ENCODE measurements at places on chromosomes 7 and 10.

DNA sequence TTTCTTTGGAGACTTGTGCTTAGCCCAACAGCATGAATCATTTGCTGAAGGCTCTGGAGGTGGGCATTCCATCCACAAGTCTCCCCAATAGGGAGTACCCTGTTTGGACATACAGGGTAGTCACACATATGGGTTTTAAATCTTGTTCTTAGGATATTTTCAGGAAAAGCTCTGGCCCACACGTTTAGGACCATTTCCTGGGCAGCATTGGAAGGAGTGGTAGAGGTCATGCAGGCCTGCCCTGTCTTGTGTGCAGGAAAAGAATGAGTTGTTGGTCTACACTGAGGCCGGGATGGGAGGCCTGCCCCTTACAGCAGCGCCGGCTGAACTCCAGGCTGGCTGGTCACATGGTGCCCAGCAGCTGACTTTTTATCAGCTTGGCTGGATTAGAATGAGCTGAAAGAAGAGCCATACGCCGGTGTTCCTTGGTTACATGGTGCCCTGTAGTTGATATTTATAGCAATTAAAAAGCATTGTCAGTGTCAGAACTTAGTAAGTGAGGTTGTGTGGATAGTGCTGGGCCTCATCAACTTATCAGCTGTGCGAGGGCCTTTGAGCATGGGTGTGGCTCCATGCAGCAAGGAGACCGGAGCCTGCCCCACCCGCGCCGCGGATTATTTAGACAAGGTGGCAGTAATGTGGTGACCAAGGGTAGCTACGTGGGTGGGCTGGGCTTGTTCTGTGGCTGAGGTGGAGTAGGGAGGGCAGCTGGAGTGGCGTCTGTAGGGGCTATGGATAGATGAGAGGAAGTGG is 28.6 kb downstream of the OGDH start:
- DNase-seq: no peak

- DNase-seq: no peak
Observed at GRCh38 chr10:15703151-15703880, 16.4 kb downstream of the ITGA8 start.

- DNase-seq: no peak
Observed at GRCh38 chr10:10662716-10663408, 354.8 kb upstream of the CELF2 start.

DNA sequence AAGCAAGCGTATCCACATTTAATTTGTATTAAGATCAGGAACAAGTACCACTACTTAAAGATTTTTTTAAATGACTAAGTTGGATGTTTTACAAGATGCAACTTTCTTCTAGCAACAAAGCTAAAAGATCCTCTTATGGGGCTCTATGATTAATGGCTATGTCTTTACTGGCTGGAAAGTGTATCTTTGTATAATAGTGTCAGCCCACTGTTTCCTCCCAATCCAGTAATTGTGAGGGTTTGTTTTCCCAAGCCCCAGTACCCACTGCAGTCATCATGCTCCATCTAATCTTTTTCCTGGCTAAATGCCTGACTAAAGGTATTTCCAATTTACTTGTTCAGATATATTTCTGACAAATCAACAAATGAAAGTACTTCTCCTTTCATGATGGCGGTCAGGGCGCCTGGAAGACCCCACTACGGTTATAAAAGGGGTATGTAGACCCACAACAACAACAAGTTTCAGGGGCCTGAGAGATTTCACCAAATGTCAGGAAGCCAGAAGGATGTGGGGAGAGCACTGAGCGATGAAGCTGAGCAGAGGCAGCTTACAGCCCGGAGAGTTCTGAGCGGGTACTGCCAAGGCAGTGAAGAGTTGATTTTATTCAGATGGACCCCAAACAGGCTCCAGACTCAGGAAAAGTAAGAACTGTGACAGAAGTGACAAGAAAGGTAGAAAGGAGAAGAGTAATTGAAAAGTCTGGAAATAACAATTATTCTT is 222.6 kb upstream of the KLF14 start:
- no peak for DNase-seq

DNA sequence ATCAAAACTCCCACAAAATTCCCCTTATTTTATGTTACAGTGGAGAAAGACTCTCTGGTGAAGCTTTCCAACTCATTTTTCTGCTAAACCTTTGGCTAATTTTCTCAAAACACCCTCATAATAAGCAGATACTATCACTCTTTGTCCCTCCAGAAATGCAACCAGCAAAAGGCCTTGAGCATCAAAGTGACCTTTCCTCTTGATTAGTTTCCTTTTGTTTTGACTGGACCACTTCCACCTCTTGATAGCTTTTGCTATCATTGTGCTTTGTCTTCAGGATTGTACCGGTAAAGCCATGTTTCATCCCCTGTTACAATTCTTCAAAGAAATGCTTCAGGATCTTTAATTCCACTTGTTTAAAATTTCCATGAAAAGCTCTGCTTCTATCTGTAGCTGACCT is 115.1 kb upstream of the SLC13A1 start:
- DNase-seq: no peak

DNA sequence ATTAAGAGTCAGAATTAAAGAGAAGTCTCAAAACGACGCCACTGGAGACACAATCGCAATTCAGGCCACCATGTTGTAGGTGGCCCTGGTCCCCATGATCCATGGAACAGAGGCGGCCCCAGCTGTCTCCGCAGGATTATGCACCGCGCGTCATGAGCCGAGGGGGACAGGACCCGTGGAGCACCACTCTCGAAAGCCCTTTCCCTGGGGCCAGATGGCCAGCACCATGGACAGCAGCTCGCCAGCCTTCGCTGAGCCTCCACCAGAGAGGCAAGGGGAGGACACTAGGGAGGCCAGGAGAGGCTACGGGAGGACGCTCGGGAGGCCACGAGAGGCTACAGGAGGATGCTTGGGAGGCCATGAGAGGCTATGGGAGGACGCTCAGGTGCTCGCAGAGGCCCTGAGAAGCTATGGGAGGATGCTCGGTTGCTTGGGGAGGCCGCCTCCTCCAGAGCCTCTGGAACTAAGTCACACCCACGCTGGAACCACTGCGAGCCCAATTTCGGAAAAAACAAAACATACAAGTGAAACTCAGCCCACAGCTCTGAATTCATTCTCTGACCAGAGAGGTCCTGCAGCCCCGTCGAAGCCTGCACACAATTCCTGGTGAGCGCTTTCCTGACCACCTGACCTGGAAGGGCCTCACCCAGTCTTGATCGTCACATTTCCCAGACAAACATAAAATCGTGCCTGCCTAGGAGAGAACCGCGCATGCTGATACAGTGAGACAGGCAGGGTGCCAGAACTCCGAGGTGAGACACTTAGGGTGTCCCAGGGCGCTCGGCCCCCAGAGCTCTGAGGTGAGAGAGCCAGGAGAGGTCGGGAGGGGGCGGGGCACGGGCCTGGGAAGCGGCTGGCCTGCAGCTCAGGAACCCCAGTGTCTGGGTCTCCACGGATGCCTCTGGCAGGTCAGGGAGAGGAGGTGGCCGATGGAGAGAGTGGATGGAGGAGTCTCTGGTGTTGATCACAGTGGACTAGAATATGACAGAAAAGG is 224.4 kb downstream of the PTPRN2 start:
- DNase-seq: no peak

DNA sequence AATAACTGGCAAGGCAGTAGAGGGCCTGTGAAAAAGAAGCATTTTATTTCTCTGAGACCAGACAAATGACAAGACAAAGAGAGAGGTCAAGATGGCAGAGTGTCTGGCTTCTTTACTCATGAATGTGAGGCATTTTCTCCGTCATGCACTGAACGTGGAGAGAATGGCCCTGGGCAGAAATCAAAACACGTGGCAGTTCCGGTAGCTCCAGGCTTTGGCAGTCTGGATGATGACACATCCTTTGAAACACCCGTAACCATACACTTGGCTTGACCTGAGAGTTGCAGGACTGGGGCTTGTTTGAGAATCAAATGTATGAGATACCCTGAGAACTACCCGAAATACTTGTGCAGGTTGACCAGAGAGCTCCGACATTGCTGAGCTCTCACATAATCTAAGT is 537.6 kb downstream of the ACTR3B start:
- DNase-seq: no peak

DNA sequence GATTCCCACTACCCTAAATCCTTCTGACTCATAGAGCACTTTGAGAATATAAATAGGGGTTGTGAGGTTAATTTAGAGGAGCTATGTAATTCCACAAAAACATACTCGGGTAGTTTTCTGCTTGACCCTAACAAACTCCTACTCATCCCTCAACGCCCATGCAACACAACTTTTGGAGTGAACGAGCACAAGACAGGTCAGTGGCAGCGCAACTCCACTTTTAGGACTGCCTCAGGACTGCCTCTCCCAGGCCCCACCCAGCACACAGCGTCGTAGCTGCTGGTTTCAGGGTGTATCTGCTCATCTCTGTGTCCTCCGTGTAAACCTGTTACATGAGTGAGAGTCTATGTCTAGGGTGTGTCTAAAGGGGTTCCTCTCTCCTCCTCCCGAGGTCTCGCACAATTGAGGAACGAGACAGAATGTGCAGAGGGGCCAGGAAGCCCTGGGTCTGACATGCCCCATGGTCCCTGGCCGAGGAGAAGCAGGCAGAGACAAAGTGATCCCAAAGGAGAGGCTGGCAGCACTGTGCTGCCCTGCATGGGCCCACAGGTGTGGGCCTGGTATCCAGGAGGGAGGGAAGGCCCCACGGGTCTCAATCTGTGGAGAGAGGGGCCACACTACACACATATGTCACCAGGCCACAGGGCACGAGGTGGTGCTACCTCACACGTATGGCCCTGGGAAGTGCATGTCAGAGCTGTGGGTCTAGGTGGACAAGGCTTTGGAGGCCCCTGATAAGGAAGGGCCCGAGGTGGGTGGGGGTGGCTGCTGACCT is 45.5 kb downstream of the CAMK2B start:
- DNase-seq: no peak

- DNase-seq: no peak
Observed at GRCh38 chr7:47574482-47575329, 7.2 kb downstream of the TNS3 start.

- no peak for DNase-seq
Observed at GRCh38 chr7:3154317-3154716, 110.7 kb upstream of the CARD11 start.

DNA sequence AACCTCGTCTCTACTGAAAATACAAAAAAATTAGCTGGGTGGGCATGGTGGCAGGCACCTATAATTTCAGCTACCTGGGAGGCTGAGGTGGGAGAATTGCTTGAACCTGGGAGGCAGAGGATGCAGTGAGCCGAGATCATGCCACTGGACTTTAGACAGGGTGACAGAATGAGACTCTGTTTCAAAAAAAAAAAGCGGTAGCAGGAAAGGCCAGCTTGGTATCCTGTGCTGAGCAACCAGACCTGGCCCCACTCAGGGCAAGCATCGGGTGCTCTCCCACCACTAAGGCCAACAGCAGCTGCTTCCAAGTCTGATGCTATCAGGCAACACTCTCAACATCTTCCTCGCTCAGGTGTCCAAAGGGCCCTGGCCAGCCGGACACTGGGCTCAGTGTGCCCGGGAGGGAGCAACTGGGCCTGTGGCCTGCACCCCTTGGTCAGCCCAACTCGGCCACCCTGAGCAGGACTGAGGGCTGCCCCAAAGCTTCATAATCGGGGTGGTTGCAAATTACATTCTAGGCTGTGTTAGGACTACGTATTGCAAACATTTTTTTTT is 44.3 kb upstream of the MSMB start:
- no peak for DNase-seq

DNA sequence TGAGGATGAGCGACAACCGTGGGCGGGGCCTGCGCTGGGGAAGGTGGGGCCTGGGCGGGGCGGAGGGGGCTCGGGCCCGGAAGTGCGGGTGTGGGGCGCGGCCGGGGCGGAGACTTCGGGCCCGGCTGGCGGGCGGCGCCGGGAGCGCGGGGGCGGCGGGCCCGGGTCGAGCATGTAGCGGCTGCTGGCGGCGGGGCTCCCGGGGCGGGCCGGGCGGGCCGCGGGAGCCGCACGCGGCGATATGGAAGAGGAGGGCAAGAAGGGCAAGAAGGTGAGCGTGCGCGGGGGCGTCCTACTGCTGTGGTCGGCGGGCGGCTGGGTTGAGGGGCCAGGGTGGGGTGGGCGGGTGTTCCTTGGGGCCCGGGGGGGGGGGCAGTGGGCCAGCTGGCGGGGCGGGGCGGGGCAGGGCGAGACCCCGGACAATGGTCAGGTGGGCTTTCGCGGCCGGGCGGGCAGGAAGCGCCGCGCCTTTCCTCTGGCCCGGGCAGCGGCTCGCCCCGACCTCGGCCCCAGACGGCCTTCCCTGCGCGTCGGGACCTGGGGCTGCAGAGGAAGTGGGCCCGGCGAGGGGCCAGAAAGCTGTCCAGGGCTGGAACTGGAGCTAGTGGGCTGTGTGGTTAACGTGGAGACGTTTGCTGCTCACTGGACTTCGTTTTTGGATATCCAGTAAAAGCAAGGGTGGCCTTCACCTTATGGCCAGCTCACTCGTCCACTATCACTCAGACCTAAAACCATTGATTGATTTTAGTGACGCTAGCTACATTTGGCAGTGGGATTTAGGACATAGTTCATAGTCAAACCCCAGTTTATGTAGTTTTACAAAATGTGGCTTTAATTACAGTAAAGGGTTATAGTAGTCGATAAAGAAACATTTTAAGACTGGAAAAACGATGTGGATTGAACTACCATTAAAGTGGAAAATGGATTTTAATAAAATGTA is at the start of gene CCM2:
TSS of gene CCM2 (plus strand) at position 109 of the 940 bp plus-strand sequence. CDS start at position 242, 133 bp downstream.
- DNase-seq: no peak

DNA sequence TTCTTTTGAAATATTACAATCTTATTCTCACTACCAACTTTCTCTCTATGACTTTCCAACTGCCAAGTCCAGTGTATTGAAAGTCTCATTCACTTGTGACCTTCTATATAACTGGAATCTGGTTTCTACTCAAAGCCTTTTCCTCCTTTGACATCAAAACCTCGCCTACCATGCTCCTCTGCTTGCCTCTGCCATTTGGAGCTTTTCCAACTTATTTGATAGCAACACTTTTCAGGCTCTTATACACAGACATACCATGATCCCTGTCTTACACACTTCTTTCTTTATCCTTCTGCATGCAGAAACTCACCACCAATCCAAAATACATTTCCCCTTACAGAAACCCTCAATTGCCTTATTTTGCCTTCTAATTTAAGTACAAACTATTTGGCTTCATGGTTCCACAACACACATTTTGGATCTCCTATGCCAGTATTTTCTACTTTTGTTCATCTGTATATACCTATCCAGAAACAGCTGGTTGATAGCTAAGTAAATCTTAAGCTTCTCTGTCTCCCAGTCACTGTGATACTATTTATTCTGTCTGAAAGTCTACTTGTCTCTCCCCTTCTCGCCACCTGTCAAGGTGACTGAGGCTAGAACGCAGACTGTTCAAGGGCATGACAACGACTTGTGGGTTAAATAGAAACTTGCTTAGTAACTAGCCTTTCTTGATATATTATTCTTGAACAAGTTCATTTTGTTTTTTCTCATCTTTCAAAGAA is 22.4 kb downstream of the GNG11 start:
- DNase-seq: no peak

GRCh38 chr10:91707236-91707635 is 74.4 kb upstream of the PPP1R3C start:
- no peak for DNase-seq
